ENCODE measurements at places on chromosomes 7 and 10. TPM values are rescaled to one million over a fixed set of nuclear protein-coding genes. Genes with fewer than 3 reads are reported as not detected.

The CREB3L2 gene
- total RNA-seq = 185 TPM

DNA sequence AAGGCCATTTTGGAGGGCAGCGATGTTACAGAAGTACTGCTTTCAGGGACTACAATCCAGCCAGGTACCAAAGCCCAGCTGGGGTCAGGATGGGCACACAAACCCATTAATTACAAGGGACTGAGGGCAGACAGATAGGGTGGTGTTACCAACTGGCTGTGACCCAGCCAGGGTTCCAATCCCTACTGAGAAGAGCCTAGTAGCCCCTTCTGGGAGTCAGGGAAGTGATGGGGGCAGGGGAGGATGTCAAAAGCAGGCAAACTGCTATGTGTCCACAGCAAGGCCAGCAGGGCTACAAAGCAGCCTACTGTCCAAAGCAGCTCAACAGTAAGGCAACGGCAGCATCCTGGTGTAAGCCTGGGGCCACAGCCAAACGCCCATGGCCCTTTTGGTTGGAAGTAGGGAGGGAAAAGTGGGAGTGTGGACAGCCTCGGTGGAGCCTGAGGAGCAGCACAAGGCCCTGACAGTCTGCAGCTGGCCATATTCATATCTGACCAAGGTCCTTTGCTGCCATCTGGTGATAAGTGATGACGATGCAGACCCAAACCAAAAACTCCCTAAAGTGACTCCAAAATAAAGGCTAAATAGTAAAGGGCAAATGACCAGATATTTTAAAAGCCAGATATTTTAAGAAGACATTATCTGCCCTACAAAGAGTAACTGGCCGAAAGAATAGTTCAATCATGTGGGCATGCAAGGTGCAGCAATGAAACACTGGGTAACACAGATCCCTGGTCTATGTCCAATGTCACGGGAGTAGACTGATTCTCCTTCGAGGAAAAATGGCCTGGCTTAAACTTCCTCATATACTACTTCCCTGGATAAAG, 56.9 kb downstream of the XPNPEP1 start:
- no peak for DNase-seq

The CACNA2D1 gene
- total RNA-seq = 54.1 TPM

DNA sequence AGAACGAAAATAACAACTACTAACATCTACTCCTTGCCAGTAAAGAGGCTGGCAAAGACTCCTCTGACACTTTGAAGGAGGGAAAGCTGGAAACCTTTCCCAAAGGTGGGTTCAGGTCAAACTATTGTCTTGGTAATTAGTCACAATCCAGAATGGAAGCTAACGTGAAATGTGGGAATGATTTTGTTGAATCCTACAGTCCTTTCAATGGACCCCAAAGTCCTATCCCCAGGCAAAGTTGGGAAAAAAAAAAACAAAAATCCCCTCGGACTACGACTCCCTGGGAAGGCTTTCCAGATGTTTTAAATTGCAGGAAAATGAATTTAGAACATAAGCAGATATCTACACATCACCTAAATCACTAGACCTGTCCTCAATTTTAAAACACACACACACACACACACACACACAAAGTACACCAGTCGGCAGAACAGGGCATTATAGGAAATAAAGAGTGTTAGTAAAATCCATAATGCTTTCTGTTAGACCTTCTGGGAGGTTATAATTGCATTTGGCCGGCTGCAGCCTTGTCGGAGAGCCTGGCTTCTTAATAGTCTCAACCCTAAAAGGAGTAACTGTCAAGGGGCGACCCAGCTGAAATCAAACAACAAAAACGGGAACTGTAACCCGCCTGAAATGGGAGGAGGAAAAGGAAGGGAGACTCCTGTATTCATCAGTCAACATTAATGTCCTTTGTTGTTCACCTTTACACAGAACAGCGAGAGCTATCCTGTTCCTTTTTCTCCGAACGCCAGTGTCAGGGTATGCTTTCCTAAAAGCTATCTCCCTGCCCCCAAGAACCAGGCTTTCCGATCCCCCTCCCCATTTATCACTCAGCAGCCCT, 1.5 kb downstream of the DOCK4 start:
- DNase-seq = no peak

The GNG11 gene
- 62.2 TPM for total RNA-seq

GRCh38 chr7:76428868-76429805, 4.4 kb downstream of the ZP3 start:
- DNase-seq = no peak

Data from uterus (tissue), 4 donors.